Suprapubic skin (tissue), 4 donors: ENCODE measurements at places on chromosomes 5 and 9. TPM values are rescaled to one million over a fixed set of nuclear protein-coding genes. Genes with fewer than 3 reads are reported as not detected.

GRCh38 chr5:137995077-137995748 lies 37.7 kb downstream of the FAM13B start:
- peaks cover 12% of the 10 kb centered on the region for H3K4me1 ChIP-seq
- H3K36me3 ChIP-seq = peaks cover 12% of the 10 kb centered on the region
- H3K27ac ChIP-seq = no peak overlapping the region
- no peaks in the 10 kb centered on the region for H3K27me3 ChIP-seq

DNA sequence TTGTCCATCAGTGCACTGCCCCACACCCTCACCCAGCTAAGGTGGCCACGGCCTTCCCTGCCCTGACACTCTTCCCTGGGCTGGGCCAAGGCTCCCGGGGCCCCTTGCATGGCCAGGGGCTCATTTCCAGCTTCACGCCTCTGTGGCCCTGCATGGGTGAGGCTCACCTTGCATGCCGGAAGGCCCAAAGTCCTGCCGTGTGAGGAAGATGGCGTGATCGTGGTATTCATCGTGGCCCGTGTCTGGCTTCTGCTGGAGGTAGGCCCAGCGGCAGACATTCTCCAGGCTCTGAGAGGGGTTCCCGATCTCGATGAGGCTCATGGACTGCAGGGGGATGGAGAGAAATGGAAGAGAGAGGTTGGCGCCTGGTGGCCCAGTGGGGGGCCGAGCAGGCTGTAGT lies 98.4 kb downstream of the ZNF354C start:
- no peaks in the 10 kb centered on the region for H3K27me3 ChIP-seq
- H3K4me1 ChIP-seq = no peaks in the 10 kb centered on the region
- H3K27ac ChIP-seq = no peak overlapping the region

- H3K4me1 ChIP-seq = no peaks in the 10 kb centered on the region
- no peaks in the 10 kb centered on the region for H3K27me3 ChIP-seq
- DNase-seq = no peak
- no peak overlapping the region for H3K27ac ChIP-seq
- no peak overlapping the region for H3K4me3 ChIP-seq
These were observed 112.1 kb downstream of the BASP1 start for GRCh38 chr5:17329571-17329970.

DNA sequence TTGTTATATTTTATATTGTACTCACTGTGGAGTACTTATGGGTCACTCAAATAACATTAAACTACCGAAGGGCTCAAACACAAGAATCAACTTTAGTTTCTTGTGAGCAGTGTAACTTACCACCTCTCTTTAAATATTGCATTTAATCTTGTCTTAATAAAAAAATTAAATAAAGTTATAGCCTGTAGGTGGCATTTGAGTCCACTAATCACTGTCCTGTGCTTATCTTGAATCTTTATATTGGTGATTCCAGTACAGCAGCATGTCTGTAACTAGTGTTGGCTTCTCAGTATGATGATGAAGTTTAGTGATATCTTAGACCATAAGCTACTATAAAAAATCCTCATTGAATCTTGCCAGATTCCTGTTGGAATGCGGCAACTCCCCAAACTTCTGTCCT lies 313.8 kb downstream of the FAM170A start:
- H3K27ac ChIP-seq = no peak overlapping the region
- H3K27me3 ChIP-seq = no peaks in the 10 kb centered on the region
- no peaks in the 10 kb centered on the region for H3K4me1 ChIP-seq
- no peaks in the 10 kb centered on the region for H3K36me3 ChIP-seq

- no peak for DNase-seq
- H3K27ac ChIP-seq = no peak overlapping the region
- H3K4me1 ChIP-seq = no peaks in the 10 kb centered on the region
- H3K27me3 ChIP-seq = no peaks in the 10 kb centered on the region
These were observed 45.6 kb upstream of the FCN2 start for GRCh38 chr9:134834957-134835419.

DNA sequence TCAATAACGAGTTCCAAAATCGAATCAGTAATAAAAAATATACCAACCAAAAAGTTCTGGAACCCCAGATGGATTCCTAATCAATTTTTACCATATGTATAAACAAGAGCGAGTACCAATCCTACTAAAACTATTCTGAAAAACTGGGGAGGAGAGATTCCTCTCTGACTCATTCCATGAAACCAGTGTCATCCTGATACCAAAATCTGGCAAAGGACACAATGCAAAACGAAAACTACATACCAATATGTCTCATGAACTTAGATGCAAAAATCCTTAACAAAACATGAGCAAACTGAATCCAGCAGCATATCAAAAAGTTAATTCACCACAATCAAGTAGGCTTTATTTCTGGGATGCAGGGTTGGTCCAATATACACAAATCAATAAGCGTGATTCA lies 30.5 kb upstream of the MACIR start:
- H3K36me3 ChIP-seq = no peaks in the 10 kb centered on the region
- H3K4me3 ChIP-seq = no peak overlapping the region
- DNase-seq = no peak
- no peak overlapping the region for H3K27ac ChIP-seq
- no peaks in the 10 kb centered on the region for H3K4me1 ChIP-seq

- peaks cover 81% of the 10 kb centered on the region for H3K27me3 ChIP-seq
- no peaks in the 10 kb centered on the region for H3K36me3 ChIP-seq
- H3K4me1 ChIP-seq = peaks cover 19% of the 10 kb centered on the region
- H3K27ac ChIP-seq = no peak overlapping the region
- H3K4me3 ChIP-seq = peak overlapping the region; percentile 34
- peak; percentile 72 for DNase-seq
These were observed 665 bp downstream of the SLC6A3 start for GRCh38 chr5:1444361-1445189.

- no peak overlapping the region for H3K27ac ChIP-seq
- H3K27me3 ChIP-seq = peaks cover 3% of the 10 kb centered on the region
- H3K4me1 ChIP-seq = no peaks in the 10 kb centered on the region
- H3K4me3 ChIP-seq = no peak overlapping the region
- no peak for DNase-seq
- no peaks in the 10 kb centered on the region for H3K36me3 ChIP-seq
These were observed 33.6 kb upstream of the COL5A1 start for GRCh38 chr9:134607971-134608370.

DNA sequence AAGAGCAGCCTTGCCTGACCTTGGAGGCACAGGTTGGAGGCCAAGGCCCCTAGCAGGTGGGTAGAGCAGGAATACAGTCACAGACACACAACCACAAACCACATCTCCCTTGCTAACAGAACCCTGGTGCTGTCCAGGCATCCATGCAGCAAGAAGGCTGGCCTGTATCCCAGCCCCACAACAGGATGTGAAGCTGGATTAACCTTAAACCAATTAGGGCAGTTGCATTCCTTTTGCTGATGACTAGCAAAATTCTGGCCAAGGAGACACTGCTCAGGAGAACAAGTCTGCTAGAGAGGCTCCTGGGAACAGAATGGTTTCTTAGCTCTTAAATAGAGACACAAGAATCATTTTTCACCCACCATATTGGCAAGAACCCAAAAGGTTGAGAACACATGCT lies 97.8 kb downstream of the C5orf15 start:
- peaks cover 16% of the 10 kb centered on the region for H3K4me1 ChIP-seq
- no peak overlapping the region for H3K27ac ChIP-seq
- H3K27me3 ChIP-seq = no peaks in the 10 kb centered on the region
- H3K36me3 ChIP-seq = no peaks in the 10 kb centered on the region

DNA sequence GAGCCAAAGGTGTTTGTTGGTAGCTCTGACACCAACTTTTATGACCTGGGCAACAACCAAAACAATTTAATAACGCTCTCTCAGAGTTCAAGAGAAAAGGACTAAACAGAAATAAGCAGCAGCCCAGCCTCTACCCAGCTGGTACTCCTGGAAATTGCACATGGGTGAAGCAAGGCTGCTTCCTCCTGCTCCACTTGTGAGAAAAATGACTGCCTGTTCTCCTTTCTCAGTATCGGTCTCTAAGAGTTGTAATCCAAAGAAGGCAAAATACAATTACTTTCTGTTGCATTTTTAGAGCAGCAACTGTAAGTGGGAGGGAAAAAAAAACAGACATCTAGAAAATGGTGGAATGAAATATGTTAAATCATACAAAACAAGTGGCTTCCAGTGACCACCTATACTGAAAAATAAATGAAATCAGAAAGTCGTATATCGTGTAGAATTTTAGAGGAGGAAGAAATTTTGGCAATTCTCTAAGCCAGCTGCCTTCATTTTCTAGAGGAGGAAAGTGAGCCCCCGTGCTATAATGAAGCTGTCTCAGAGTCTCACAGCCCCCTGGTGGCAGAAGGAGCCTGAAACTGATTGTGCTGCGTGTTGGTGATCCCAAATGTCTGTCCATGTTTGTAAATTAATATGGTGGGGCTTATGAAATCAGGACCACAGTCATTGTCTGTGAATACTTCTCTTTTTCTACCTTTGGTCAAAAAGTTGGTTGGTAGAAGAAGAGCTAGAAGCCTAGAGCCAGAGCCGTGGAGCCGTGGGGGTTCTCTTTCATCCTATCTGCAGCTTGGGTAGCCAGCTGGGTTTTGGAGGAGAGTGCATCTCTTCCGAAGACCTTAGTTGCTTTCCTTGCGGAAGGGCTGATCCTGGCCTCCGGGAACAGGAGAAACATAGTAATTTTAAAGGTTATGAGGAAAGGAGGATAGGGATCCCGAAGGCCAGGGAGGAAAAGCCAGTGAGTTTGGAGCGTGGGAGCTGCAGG lies 139.9 kb downstream of the PIP5K1B start:
- H3K27me3 ChIP-seq = no peaks in the 10 kb centered on the region
- H3K4me1 ChIP-seq = no peaks in the 10 kb centered on the region
- DNase-seq = no peak
- no peak overlapping the region for H3K27ac ChIP-seq

DNA sequence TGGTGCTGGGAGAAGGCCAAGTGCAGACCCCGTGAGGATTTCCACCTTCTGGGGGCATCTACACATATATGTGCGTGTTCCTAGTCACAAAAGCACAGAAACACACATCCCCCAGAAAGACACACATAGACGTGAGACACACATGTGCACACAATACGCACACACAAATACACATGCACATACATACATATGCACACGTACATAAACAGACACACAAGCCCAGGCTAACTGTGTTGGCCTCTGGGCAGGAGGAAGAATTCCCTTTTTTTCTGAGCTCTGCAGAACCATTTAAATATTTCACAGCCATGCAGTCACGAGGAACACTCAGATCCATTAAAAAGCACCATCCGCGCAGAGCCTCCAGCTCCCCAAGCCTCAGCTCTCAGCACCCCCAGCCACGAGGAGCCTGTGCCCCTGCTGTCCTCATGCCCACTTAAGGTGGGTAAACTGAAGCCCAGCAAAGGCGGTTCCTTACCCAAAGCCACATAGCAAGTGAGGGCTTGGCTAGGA lies 5.3 kb downstream of the NINJ1 start:
- H3K36me3 ChIP-seq = peaks cover 21% of the 10 kb centered on the region
- no peak overlapping the region for H3K4me3 ChIP-seq
- H3K4me1 ChIP-seq = peaks cover 78% of the 10 kb centered on the region
- no peak for DNase-seq

DNA sequence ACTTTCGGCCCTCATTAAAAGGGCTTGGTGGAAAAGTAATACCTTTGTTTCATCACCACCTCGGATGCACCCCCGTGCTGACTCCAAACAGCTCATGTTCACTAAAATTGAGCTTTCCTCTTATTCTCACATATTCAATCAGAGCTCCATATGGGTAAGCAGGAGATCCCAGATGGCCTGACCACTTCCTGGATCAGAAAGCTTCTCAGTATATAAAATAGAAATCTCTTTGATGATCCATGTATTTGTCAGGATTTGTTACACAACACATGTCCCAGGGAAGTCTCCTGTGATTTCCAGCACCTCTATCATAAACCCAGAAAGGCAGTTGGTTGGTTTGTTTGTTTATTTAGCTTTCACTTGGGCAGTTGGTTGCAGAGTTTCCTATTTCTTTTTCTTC lies 402.0 kb downstream of the MLLT3 start:
- no peaks in the 10 kb centered on the region for H3K36me3 ChIP-seq
- no peak overlapping the region for H3K4me3 ChIP-seq
- peaks cover 4% of the 10 kb centered on the region for H3K4me1 ChIP-seq
- no peaks in the 10 kb centered on the region for H3K27me3 ChIP-seq

GRCh38 chr5:173653822-173654523 lies 37.5 kb upstream of the BOD1 start:
- H3K4me1 ChIP-seq = no peaks in the 10 kb centered on the region
- H3K36me3 ChIP-seq = no peaks in the 10 kb centered on the region
- no peak overlapping the region for H3K4me3 ChIP-seq
- no peak overlapping the region for H3K27ac ChIP-seq
- no peaks in the 10 kb centered on the region for H3K27me3 ChIP-seq
- peak; percentile 49 for DNase-seq

GRCh38 chr9:74496819-74497747 lies at the start of gene RORB:
Gene RORB, plus strand, starts transcription at chr9:74497335. Its CDS starts 642 bp downstream, at chr9:74497977.
- peaks cover 42% of the 10 kb centered on the region for H3K4me1 ChIP-seq
- H3K27me3 ChIP-seq = peaks cover 58% of the 10 kb centered on the region
- peak; percentile 71 for DNase-seq
- H3K36me3 ChIP-seq = no peaks in the 10 kb centered on the region
- H3K27ac ChIP-seq = no peak within 1 kb of the TSS

DNA sequence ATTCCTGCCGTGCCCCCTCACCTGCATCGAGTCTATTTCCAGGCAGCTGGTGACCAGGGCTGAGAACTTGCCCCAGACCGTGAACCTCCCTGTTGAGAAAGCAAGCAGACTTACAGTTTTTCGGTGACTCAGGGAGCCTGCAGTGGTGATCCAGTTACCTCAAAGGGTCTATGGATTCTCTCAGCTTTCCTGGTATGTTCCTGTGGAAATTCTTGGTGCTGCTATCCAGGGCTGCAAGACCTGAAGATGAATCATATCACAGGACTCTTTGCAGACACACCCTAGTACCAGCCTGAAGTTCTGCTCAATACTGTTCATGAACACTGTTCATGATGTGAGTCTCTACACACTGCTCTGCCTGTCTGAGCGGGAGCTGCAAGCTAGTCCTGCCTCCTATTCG lies 154.7 kb downstream of the WDR70 start:
- no peak overlapping the region for H3K27ac ChIP-seq
- H3K27me3 ChIP-seq = no peaks in the 10 kb centered on the region
- no peak for DNase-seq
- H3K36me3 ChIP-seq = no peaks in the 10 kb centered on the region
- H3K4me1 ChIP-seq = no peaks in the 10 kb centered on the region
- no peak overlapping the region for H3K4me3 ChIP-seq

The MYMK gene
- total RNA-seq = not detected

The SRD5A1 gene
- total RNA-seq = 80.4 TPM

The GABRA1 gene
- not detected for total RNA-seq

The DCTN4 gene
- 77.4 TPM for total RNA-seq

The CDH9 gene
- total RNA-seq = not detected

The CDH10 gene
- not detected for total RNA-seq

The AGPAT2 gene
- 43.5 TPM for total RNA-seq

The EPB41L4A gene
- 11.7 TPM for total RNA-seq

The SLC36A3 gene
- total RNA-seq = not detected

The TAF11L10 gene
- not detected for total RNA-seq

The SLCO6A1 gene
- total RNA-seq = not detected
